T-helper 17 cell (primary cell): ENCODE measurements at places on chromosomes 1 and 21. TPM values are rescaled to one million over a fixed set of nuclear protein-coding genes. Genes with fewer than 3 reads are reported as not detected.
A peak's percentile ranks its signal among the peaks of the same experiment; 100 is the strongest.

- no peak for DNase-seq
These were observed 417.1 kb downstream of the KIF26B start for GRCh38 chr1:245571815-245572294.

The OR2T1 gene
- total RNA-seq, result not detected

- DNase-seq, result no peak
These were observed 26.2 kb upstream of the SLAMF1 start for GRCh38 chr1:160672789-160673695.

DNA sequence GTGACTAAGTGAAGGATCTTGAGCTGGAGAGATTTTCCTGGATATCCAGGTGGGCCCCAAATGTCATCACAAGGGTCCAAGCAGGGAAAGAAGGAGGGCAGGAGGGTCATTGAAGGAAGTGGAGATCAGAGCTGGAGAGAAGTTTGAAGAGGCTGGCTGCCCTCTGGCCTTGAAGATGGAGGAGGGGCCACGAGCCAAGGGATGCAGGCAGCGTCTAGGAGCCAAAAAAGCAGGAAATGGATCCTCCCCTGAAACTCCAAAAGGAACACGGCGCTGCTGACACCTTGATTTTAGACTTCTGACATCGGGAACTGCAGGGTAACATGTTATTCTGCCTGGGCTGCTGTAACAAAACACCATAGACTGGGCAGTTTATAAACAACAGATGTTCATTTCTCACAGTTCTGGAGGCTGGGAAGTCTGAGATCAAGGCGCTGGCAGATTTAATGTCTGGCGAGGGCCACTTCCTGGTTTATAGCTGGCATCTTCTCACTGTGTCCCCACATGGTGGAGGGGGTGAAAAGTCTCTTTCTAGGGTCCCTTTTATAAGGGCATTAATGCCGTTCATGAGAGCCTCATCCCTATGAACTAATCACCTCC is 28.8 kb upstream of the ZBTB21 start:
- no peak for DNase-seq

The RGS1 gene
- total RNA-seq, result 387 TPM

- DNase-seq, result no peak
These were observed 3.8 kb downstream of the WNT4 start for GRCh38 chr1:22139066-22139594.

The NHLH1 gene
- 0.21 TPM for total RNA-seq

DNA sequence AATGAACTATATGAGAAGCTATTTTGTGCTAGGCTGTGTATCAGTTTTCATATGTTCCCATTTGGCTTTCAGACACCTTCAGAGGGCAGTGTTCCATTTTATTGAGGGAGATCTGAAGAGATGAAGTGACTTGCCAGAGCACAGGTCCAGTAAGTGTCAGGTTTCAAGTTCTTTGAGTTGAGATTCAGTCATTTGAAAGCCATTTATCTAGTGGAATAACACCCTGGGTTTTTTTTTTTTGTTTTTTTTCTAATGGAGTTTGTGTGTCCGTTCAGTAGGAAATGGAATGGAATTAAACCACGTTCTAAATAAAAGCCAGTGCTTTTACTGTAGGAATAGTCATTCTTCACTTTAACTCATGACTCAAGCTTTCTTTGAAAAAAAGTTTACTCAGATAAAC is 652.9 kb upstream of the USP24 start:
- no peak for DNase-seq

The GUCA2A gene
- not detected for total RNA-seq

GRCh38 chr1:155555915-155556314 is 6.7 kb downstream of the ASH1L start:
- no peak for DNase-seq

DNA sequence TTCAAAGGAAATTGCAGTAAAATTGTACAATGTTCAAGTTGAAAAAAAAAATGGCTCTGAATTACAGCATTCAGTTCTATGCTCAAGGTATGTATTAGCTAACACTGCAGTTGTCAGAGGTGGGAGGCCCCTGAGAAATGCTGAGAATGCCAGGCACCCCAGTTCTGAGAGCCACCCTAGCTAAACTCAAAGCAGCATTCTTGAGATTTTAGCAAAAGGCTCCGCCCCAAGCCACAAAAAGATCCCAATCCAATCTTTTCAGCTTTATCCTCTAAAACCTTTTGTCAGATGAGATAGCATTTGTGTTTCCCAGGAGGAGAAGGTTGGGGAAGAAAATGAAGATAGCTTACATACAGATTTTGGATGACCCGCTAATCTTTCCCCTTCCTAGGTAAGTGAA is 68.8 kb downstream of the SMYD2 start:
- DNase-seq, result no peak

The KRTAP19-1 gene
- total RNA-seq, result not detected

The TCEANC2 gene
- 4.7 TPM for total RNA-seq

DNA sequence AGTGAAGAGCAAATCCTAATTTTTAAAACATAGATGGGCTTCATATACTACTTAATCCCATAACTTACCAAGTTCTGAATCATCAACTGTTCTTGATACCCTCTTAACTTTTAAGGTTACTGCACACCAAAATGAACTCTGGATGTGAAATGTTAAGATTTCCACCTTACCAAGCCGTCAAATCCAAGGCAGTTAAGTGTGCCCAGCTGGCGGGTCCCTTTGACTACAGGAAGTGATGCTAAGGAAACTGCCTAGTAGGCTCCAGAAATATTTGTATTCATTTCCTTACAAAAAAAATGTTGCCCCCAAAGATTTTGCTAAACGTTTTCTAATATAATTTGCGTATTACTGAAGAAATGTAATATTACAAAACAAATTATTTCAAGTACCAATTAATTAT is 10.7 kb downstream of the NRIP1 start:
- no peak for DNase-seq

- DNase-seq, result no peak
These were observed 38.6 kb downstream of the CYYR1 start for GRCh38 chr21:26534517-26534916.

DNA sequence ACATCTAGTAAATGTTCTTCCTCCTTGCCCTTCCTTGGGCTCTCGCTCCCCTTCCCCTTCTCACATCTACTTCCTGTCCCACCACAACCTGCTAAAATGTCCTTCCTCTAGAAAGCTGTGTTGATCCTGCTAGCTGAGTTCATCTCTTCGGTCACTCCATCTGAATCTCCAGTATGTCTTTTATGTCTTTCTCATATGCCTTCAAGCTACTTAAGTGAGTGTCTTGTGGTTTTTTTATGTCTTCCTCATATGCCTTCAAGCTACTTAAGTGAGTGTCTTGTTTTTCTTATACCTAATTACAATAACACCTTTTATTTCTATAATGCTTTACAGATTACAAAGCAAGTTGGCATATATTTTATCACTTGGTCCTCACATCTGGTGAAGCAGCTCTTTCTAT is 33.9 kb downstream of the CSF1 start:
- DNase-seq, result no peak

The BTBD8 gene
- 1.8 TPM for total RNA-seq

- no peak for DNase-seq
These were observed 12.5 kb upstream of the HNRNPR start for GRCh38 chr1:23356471-23357137.

The CELA3B gene
- total RNA-seq, result not detected

GRCh38 chr1:22774833-22775182 is 64.2 kb downstream of the EPHB2 start:
- no peak for DNase-seq

DNA sequence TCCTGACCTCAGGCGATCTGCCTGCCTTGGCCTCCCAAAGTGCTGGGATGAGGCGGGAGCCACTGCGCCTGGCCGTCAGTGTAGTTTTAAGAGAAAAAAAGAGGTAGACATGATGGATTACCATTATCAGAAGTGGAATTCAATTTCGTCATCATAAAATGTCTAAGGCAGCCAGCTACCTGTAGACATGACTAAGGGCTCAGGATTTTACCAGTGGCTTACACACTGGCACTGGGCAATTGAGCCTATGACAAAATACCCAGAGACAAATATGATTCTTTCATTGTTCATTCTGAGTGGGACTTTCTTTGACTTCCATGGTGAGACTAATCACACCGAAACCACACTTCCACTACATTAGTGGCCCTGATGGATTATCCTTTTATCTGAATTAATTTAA is 181.5 kb downstream of the GABPA start:
- DNase-seq, result no peak

- DNase-seq, result no peak
These were observed 6.6 kb upstream of the PRRX1 start for GRCh38 chr1:170657275-170657853.

- DNase-seq, result no peak
These were observed 664 bp downstream of the BACE2 start for GRCh38 chr21:41168391-41169257.

DNA sequence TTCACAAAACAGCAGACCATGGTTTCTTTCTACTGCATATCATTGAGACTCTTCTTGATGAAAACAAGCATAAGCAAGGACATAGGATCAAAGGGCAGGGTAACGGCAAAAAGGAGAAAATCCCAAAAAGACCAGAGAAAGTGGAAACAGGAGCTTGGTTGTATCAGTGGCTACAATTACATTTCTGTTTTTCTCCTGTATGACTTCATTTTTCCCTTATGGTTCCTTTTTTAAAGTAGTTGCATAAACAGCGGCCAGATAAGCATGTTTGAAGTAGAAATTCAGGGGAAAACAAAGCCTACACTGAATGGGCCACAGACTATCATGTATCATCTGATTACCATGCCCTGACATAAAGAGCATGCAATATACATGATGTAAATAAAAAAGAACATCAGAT is 4.6 kb downstream of the EGLN1 start:
- DNase-seq, result no peak

GRCh38 chr21:42263591-42264131 is 44.7 kb downstream of the ABCG1 start:
- DNase-seq, result no peak

GRCh38 chr1:21381354-21381753 is 58.6 kb upstream of the NBPF3 start:
- DNase-seq, result no peak

GRCh38 chr1:156948708-156949107 is 28.3 kb downstream of the LRRC71 start:
- no peak for DNase-seq

The PLA2G2D gene
- total RNA-seq, result not detected

- no peak for DNase-seq
These were observed 643.2 kb downstream of the KCNT2 start for GRCh38 chr1:195965036-195965435.

GRCh38 chr1:199545780-199546179 is 481.7 kb upstream of the NR5A2 start:
- no peak for DNase-seq

DNA sequence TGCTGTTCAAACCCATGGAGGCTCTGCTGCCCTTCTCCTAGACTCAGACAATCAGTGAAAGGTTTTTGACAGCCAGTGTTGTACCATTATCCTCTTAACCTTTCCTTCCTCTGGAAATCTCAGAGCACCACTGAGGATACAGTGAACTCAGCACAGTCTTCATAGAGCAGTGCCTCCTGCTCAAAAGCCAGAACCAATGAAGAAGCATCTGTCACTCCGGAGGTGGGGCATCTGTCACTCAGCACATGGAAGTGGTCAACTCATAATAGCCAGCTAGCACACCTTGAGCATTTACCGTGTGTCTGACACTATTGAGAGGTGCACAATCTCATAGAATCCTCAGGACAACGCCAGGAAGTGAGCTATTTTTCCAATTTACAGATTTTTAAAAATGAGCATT is 62.4 kb downstream of the NMNAT2 start:
- no peak for DNase-seq

The SERPINC1 gene
- not detected for total RNA-seq

The TNFRSF18 gene
- 80.4 TPM for total RNA-seq

The S100A5 gene
- total RNA-seq, result not detected

DNA sequence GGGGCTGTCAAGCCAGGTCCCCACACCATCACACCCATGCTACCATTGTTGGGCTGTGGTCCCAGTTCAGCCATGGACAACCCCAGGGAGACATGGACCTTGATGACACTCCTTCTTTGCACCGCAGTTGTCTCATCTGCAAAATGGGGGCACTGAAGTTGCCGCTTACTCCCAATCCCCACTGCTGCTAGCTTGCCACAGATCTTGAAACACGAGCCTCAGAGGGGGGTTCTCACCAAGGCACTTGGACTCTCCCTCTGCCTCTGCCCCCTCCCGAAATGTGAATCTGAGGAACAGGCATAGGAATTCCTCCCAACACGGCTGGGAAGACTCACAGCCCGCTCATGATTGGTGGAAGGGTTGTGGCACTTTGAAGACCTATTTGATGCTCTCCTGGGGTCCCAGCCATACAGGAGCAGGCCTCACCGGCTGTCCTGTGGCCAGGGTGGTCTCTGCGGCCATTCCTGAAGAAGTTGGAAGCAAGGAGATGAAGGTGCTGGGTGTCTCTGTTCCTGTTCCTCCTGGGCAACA is 31.1 kb downstream of the RUNX3 start:
- DNase-seq, result peak; percentile 1

GRCh38 chr1:190101756-190102155 is 375.9 kb downstream of the BRINP3 start:
- no peak for DNase-seq

- no peak for DNase-seq
These were observed 9.7 kb upstream of the GATAD2B start for GRCh38 chr1:153932156-153933131.

- no peak for DNase-seq
These were observed 12.2 kb upstream of the RIPK4 start for GRCh38 chr21:41778930-41779600.

The AMPD1 gene
- not detected for total RNA-seq

DNA sequence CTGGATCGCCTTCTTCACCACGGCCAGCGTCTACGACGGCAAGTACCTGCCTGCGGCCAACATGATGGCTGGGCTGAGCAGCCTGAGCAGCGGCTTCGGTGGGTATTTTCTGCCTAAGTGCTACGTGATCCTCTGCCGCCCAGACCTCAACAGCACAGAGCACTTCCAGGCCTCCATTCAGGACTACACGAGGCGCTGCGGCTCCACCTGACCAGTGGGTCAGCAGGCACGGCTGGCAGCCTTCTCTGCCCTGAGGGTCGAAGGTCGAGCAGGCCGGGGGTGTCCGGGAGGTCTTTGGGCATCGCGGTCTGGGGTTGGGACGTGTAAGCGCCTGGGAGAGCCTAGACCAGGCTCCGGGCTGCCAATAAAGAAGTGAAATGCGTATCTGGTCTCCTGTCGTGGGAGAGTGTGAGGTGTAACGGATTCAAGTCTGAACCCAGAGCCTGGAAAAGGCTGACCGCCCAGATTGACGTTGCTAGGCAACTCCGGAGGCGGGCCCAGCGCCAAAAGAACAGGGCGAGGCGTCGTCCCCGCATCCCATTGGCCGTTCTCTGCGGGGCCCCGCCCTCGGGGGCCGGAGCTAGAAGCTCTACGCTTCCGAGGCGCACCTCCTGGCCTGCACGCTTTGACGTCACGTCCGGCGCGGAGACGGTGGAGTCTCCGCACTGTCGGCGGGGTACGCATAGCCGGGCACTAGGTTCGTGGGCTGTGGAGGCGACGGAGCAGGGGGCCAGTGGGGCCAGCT is at the start of gene ZBTB48:
Gene ZBTB48, plus strand, starts transcription at position 621 of the 745 bp plus-strand sequence. CDS start 616 bp downstream, outside the sequence.
- peak; percentile 95 for DNase-seq
